ENCODE measurements at places on chromosomes 11 and 22.

GRCh38 chr11:76835928-76836612, 24.6 kb upstream of the ACER3 start:
- DNase-seq = no peak

DNA sequence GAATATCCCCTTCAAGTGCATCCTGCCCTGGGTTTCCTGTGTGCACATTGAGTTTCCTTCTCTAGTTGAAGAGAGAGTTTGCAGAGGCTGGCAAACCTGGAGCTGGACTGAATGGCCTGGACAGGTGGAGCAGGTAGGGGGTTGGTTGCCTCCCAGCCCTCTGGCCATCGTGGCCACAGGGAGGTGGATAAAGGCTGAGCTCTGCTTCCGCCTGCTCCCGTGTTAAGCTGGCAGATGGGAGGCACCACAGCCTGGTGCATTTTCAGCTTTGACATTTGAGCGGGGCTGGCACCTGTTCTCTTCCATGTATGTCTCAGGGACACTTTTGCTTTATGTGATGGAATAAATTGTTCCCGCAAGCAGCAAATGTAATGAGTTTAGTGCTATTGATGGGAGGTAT, 11.1 kb downstream of the MICAL2 start:
- DNase-seq = no peak

- no peak for DNase-seq
These were observed 6.0 kb upstream of the RAB3IL1 start for GRCh38 chr11:61923166-61924063.

DNA sequence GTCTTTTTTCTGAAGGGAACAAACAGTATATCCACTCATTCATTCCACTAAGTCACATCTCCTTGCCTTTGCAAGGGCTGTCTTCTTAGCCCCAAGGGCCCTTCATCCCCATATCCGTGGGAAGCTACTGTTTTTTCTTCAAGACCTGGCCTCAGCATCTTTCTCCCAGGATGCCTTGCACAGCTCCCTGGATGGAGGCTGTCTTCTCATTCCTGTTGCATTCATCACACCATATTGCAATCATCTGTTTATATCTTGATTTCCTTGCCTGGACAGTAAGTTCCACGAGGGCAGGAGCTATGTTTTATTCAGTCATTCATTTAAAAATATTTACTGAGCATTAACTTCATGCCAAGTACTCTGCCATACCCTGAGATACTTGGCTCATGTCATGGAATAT, 29.3 kb upstream of the NECTIN1 start:
- DNase-seq = no peak

GRCh38 chr22:38043151-38044039, 13.8 kb upstream of the PICK1 start:
- DNase-seq = no peak

DNA sequence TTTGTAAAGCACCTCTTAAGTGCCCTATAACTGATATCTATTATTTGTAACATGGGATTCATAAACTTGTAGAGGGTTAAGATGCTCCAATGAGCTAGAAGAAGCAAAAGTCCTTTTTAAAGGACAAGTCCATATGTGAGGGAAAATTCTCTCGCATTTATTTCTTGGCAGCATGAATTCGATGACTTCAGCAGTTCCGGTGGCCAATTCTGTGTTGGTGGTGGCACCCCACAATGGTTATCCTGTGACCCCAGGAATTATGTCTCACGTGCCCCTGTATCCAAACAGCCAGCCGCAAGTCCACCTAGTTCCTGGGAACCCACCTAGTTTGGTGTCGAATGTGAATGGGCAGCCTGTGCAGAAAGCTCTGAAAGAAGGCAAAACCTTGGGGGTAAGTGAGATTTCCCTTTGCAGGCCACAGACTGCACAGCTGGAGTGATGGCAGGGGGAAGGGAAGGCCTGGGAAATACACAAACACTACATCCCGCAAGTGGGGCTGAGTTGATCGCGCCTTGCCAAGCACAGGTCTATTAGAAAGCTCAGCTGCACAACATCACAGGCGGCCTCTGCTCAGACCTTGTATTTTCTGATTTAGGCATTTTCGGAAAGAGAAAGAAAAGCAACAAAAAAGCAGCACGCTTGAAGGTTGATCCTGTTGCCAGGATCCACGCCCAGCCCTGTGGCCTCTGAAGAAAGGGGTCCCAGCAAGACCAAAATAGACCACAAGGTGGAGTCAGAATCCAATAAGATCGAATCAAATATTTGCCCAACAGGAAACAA, 1.5 kb downstream of the MS4A8 start:
- DNase-seq = no peak

DNA sequence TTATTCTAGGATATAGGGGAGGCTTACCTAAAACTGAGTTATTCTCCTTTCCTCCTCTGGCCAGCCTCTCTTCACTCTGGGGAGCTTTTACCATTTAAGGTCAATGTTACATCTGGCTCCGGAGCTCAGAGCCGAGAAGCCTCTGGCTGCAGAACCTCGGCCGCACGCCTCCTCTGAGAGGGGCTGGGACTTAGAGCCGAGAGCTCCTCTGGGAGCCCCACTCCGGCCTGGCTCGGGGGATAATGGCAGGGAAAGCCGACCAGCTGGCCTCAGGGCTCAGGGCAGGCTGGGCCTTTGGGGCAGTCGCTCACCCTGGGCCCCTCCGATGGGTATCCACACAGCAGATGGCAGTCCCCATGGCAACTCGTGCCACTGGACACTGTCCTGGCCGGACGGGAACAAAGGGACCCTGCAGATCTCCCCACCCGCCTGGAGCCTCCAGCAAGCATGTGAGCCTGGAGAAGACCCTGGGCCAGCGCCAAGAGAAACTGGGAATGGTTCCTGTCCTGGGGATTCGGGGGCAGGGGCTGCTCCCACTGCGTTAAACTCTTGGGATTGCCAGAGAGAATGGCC, at the start of gene IRAG1:
Gene IRAG1, minus strand, starts transcription at position 247 of the 573 bp plus-strand sequence. Its CDS starts 153 bp downstream, at position 94.
- DNase-seq = no peak

DNA sequence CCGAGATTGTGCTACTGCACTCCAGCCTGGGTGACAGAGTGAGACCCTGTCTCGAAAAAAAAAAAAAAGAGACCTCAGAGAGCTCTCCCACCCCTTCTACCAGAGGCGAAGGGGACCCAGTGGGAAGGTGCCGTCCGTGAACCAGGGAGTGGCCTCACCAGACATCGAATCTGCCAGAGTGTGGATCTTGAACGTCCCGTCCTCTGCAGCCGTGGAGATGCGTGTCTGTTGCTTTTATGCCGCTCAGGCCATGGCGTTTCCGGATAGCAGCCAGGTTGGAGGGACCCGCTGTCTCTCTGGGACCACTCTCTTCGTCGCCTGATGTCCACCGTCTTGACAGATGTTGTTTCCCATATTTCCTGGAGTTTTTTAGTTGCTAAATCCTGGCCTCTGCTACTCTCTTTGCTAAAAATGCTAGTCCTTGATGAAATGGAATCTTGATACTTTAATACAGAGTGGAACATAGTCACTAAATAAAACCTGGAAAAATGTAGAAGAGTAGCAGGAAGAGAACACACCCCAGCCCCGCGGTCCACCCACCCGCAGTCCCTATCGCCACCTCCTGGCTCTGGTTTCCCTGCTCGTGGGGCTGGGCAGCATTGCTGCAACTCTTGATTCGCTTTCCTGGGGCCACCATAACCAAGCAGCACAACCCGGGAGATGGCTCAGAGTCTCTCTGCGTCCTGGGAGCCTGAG, 12.0 kb upstream of the MUC6 start:
- no peak for DNase-seq

GRCh38 chr11:83976086-83976485, 689.9 kb upstream of the CCDC90B start:
- no peak for DNase-seq

DNA sequence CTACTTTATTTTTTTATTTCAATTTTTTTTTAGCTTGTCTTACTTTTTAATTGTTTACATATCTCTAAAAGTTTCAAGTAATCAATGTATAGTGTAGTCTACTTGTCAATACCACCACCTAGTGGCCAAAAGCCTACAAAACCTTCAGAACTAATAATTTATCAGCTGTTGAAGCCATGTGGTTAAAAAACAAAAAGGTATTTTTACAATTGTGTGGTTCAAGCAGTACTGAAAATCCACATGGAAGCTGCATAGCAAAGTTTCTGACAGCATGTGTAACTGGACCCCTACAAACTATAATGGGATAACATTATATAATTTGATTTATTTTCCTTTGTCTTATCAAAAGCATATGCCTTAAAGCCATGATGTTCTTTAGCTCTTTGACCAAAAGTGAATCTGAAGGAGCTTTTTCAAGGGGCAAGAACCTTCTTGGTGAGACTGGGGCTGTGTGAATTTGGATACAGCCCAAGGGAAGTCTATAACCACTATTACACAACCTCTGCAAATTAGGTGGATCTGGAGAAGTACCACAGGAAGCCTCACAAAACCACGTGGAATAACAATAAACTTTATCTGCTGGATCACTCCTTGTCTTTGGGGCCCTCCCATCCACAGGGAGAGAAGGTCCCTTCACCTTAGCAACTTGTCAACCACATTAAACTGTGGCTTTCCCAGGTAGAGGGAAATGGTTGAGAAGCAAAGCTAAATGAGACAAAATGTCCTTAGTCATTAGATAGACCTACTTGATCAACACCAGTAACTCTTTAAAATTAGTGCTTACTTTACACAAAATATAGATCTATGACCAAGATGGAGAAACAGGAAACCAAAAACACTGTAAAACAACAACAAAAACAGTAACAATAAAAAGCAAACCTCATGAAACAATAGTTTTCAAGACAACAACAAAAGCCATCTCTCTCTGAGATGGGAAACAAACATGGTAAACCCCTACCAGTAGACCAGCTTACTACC, 9.9 kb downstream of the NARS2 start:
- DNase-seq = peak; percentile 64

- peak; percentile 64 for DNase-seq
These were observed at the start of gene PICK1 for GRCh38 chr22:38056969-38057891. Gene PICK1, plus strand, starts transcription at chr22:38057404. Its CDS starts 406 bp downstream, at chr22:38057810.

GRCh38 chr11:2251138-2251537, 19.2 kb downstream of the ASCL2 start:
- no peak for DNase-seq

GRCh38 chr22:19455033-19455432, 7.5 kb upstream of the C22orf39 start:
- DNase-seq = no peak

DNA sequence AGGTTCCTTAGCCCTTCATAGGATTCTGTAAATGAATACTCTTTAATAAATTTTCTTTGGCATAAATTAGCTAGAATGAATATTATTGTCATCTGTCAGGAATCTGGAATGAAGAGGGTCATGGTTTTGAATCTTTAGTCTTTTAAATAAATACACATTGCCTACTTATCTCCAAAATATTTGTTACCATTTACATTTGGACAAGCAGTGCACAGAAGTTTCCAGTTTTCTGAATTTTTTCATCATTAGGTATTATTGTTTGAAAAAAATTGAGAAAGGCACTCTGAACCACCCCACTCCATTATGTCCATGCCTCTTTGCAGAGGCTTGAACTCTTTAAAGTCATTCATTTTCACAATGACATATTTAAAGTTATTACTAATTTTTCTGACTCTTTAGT, 549.0 kb upstream of the LUZP2 start:
- DNase-seq = no peak

DNA sequence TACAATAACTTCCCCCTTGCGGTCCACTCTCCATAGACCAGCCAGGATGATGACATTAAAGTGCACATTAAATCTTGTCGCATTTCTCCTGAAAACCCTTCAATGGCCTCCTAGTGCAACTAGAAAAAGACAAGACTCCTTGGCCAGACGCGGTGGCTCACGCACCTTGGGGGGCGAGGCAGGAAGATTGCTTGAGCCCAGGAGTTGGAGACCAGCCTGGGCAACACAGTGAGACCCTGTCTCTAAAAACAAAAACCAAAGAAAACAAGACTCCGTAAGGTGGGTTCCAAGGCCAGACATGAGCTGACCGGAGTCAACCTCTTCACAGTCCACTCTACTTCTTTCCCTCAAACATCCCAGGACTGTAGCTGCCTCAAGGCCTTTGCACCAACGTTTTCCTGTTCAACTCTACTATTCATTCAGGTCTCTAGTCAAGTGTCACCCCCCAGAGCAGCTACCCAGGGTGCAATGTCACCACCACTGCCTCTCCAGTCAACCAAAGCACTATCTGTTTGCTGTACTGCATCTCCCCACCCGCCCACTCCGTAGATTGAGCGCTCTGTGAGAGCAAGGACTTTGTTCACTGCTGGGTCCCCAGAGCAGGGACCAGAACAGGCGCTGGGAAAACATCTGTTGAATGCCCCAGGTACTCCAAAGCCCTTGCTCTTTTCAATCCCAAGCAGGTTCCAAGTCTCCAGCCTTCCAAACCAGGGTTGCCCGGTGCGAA, 739 bp downstream of the ZMAT5 start:
- peak; percentile 37 for DNase-seq

- DNase-seq = no peak
These were observed 198.3 kb upstream of the PLET1 start for GRCh38 chr11:112459001-112459400.

- DNase-seq = no peak
These were observed 427.3 kb downstream of the BRD1 start for GRCh38 chr22:49400136-49400940.

DNA sequence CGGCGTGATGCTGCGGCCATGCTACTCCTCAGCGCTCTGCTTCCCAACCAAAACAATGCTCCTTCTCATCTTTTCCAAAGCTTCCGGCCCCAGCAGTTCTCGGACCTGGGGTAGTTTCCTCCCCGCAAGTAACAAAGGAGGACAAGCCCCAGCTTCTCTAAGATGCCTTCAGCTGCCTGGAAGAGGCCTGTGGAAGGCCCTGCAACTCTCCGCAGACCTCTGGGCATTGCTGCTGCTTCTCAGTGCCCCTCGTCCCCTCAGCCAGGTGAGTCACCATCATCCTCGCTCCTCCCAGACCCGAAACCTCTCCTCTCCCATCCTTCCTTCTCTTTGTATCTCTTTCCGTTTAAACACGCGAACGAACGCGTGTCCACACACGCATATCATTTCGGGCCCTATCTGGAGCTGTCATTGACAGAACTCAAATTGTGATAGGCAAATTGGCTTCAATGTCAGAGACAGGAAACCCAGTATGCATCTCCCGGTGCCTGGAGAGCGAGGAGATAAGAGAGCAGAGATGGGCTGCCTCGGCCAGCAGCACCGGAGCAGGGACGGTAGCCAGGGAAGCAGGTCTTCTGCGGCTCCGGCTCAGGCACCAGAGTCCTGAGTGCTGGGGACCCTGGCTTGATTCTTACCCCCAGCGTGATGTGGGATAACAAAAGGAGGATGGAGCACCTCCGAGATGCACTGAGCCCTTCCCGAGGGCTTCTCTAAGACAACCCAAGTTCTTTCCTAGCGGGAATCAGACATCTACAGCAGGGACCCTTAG, 22.0 kb upstream of the JAM3 start:
- no peak for DNase-seq

- DNase-seq = no peak
These were observed 3.3 kb downstream of the STX3 start for GRCh38 chr11:59758401-59759037.

- DNase-seq = no peak
These were observed 26.1 kb upstream of the CLMP start for GRCh38 chr11:123221096-123221561.

GRCh38 chr11:27355575-27356104, 7.4 kb downstream of the CCDC34 start:
- DNase-seq = no peak

DNA sequence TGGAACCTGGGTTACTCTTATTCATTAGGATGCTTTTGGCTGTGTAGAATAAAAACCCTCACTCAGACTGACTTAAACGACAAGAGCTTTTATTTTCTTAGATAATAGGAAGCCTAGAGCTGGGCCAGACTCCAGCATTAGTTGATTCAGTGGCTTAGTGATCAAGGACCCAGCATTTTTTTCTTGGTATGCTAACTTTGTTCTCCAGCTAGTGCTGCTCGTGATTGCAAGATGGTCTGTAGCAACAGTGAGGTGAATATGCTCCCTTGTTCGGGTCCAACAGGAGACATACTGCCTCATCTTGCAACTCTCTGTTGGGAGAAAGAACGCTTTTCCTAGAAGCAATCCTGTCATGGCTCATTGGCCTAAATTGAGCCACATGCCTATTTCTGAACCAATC, 33.4 kb downstream of the INSC start:
- DNase-seq = no peak
